A549 treated with Mapracorat at 1 μM for 4 hours (cell line): ENCODE measurements at places on chromosomes 7 and 10. TPM values are rescaled to one million over a fixed set of nuclear protein-coding genes. Genes with fewer than 3 reads are reported as not detected.

HDAC9 gene
- total RNA-seq, result 0.16 to 0.25 TPM (median 0.24 TPM) in 5 replicates

HMX3 gene
- not detected in 5 replicates for total RNA-seq

NRAP gene
- total RNA-seq, result not detected in 5 replicates

COL1A2 gene
- total RNA-seq, result not detected in 5 replicates

FOXK1 gene
- total RNA-seq, result 9.6 to 14.6 TPM (median 11.7 TPM) in 5 replicates

SOSTDC1 gene
- total RNA-seq, result not detected in 5 replicates

VWDE gene
- total RNA-seq, result 0.28 to 1.4 TPM (median 0.58 TPM) in 5 replicates

LRRC17 gene
- 0.08 to 0.18 TPM (median 0.14 TPM) in 4 of 5 replicates, not detected in the other for total RNA-seq

ASZ1 gene
- total RNA-seq, result not detected in 5 replicates

KLF14 gene
- 0.08 TPM in 1 of 5 replicates, not detected in the others for total RNA-seq

MRLN gene
- not detected in 5 replicates for total RNA-seq

ACSM6 gene
- not detected in 5 replicates for total RNA-seq

TLX1 gene
- total RNA-seq, result not detected in 5 replicates

KCP gene
- total RNA-seq, result 0.05 to 0.30 TPM (median 0.15 TPM) in 5 replicates

SPDYE5 gene
- total RNA-seq, result not detected in 5 replicates

SPDYE1 gene
- not detected in 5 replicates for total RNA-seq

APBB1IP gene
- total RNA-seq, result 5.4 to 6.9 TPM (median 6.2 TPM) in 5 replicates

FOXI2 gene
- total RNA-seq, result not detected in 5 replicates

LIPF gene
- not detected in 5 replicates for total RNA-seq

AUTS2 gene
- total RNA-seq, result 2.6 to 5.5 TPM (median 3.6 TPM) in 5 replicates

INPP5A gene
- total RNA-seq, result 11.1 to 13.9 TPM (median 13.1 TPM) in 5 replicates

ODAD2 gene
- 0.14 TPM in 1 of 5 replicates, not detected in the others for total RNA-seq

BUD31 gene
- 136 to 147 TPM (median 142 TPM) in 5 replicates for total RNA-seq

HIF1AN gene
- 11.9 to 18.3 TPM (median 17.8 TPM) in 5 replicates for total RNA-seq

PARG gene
- 16.0 to 20.2 TPM (median 19.2 TPM) in 5 replicates for total RNA-seq

NEUROG3 gene
- total RNA-seq, result not detected in 5 replicates

SHTN1 gene
- total RNA-seq, result 20.5 to 28.8 TPM (median 25.6 TPM) in 5 replicates

LIPJ gene
- total RNA-seq, result not detected in 5 replicates

TMEM176B gene
- 0.15 to 0.23 TPM (median 0.19 TPM) in 3 of 5 replicates, not detected in the others for total RNA-seq

PIP gene
- total RNA-seq, result 0.36 to 0.48 TPM (median 0.36 TPM) in 3 of 5 replicates, not detected in the others

ASB10 gene
- not detected in 5 replicates for total RNA-seq

CBLL1 gene
- total RNA-seq, result 27.5 to 47.7 TPM (median 29.2 TPM) in 5 replicates

SPACDR gene
- total RNA-seq, result 0.48 to 0.94 TPM (median 0.89 TPM) in 5 replicates

MYL7 gene
- not detected in 5 replicates for total RNA-seq

TEX36 gene
- total RNA-seq, result not detected in 5 replicates

SNX8 gene
- total RNA-seq, result 72.2 to 121 TPM (median 116 TPM) in 5 replicates

DDC gene
- total RNA-seq, result 0.83 to 1.7 TPM (median 1.2 TPM) in 5 replicates

PTPRE gene
- total RNA-seq, result 3.3 to 5.9 TPM (median 5.2 TPM) in 5 replicates

SEMA3A gene
- 3.8 to 7.1 TPM (median 5.2 TPM) in 5 replicates for total RNA-seq

CYP2C19 gene
- 0.12 TPM in 1 of 5 replicates, not detected in the others for total RNA-seq
